Suprapubic skin (tissue), 4 donors: ENCODE measurements at places on chromosomes 7 and 10.

DNA sequence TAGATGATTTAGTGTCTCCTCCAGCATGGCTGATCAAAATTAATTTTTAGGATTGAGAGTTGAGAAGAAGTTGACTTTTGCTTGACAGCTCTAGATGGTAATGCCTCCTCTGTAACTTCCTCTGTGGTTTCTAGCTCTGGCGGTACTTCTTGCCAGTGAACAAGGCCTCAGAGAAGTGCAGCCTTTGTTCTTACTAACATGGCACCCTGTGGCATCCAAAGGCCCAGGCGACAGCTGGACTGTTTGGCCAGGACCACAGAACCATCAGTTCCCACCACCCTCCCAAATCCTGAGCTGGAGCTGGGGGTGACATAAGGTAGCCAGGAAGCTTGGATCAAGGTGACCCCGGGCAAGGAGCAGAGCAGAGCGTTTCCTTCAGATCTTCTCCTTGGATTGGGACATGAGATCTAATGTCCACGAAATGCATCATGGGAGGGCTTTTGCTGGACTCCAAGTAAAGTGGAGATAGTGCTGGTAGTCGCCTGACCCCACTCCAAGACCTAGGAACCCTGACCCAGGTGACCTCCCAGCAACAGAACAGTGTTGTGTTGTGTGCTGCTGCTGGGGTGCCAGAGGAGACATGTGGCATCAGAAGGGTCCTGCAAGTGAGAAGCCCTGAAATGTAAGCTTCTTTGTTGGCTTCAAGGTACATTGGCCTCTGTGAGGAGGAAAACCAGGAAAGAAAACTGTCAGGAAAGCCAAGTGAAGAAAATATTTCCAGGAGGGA, 41.8 kb downstream of the APBB1IP start:
- H3K4me3 ChIP-seq = no peak overlapping the region
- no peak for DNase-seq
- no peaks in the 10 kb centered on the region for H3K36me3 ChIP-seq
- H3K27ac ChIP-seq = no peak overlapping the region

DNA sequence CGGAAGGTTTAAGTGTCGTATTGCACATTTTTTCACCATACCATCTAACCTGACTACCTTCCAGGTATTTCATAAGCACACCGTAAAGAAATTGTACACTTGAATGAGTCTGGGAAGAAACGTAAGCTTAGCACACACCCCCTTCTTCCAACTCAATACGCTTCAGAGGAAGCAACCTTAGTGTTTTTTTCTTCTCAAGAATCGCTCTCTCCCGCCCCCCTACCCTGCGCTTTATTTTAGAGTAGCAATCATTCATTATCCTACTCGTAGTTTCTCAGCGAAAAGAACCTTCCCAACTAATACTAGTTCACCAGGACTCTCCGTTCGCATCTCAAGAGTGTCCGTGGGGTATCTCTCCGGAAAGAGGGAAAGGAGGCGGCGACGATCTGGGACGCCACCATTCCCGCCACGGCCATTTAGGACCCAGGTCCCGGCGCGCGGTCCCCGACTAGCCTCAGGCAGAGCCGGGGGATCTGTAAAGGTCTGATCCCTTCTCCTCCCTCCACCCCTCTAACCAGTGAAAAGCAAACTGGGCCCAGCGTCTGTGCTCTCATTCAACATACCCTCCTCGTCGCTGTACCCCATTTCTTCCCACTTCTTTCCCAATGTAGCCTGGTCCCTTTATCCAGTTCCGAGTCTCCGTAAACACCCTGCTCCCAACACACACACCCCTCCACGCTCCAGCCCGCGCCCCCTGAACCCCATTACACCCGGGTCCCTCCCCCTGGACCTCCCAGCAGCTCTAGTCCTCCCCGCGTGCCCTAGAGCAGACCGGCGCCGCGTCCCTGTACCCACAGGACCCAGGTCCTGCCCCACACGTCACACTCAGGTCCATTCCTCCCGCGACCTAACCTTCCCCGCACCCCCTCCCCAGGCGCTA, 16.0 kb downstream of the MYOZ1 start:
- peak; percentile 68 for DNase-seq
- H3K36me3 ChIP-seq = no peaks in the 10 kb centered on the region
- H3K4me1 ChIP-seq = peaks cover 17% of the 10 kb centered on the region
- H3K4me3 ChIP-seq = peak overlapping the region; percentile 95

- H3K4me1 ChIP-seq = no peaks in the 10 kb centered on the region
- H3K4me3 ChIP-seq = no peak overlapping the region
- no peak for DNase-seq
- H3K27ac ChIP-seq = no peak overlapping the region
Measured at GRCh38 chr10:93851169-93851568, 42.6 kb upstream of the SLC35G1 start.

GRCh38 chr10:98619446-98619845, 172.7 kb upstream of the HPS1 start:
- H3K27ac ChIP-seq = no peak overlapping the region
- no peak for DNase-seq
- H3K36me3 ChIP-seq = no peaks in the 10 kb centered on the region
- H3K4me1 ChIP-seq = no peaks in the 10 kb centered on the region
- no peak overlapping the region for H3K4me3 ChIP-seq

DNA sequence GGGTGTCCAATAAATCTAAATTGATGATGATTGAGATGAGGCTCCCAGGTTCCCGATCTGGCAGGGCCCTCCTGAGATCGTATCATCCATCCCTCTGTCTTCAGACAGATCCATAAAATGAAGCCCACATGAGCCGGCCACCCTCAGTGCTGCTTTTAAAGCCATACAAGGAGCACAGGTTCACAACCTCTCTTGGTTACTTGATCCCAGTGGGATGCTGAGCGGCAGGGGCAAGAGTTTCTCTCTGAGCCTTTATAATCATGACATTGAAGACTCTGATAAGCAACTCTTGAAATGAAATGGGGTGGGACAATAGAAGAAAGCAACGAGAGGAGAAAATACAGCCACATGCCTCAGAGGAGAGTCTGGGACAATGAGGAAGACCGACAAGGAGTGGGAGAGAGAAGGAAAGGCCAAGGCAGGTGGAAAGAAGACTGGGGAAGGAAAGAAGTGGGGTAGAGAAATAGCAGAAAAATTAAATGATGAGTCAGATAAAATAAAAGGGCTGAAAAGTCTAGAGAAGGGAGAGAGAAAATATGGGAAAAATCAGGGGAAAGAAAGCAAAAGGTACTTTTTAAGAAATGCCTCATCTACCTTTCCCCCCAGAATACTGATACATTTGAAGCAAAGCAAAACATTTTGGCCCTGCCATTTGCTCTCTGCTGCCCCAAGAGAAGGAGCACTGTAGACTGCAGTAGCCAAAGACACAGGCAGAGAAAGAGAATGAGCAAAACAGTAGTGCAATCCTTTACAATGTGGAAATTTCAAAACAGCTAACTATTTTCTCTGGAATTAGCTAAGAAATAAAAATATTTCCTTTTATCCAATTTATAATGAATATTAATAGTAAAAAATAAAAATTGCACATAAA, 14.6 kb downstream of the GBX1 start:
- no peak overlapping the region for H3K27ac ChIP-seq
- H3K4me1 ChIP-seq = peaks cover 7% of the 10 kb centered on the region
- H3K27me3 ChIP-seq = peaks cover 28% of the 10 kb centered on the region
- H3K36me3 ChIP-seq = no peaks in the 10 kb centered on the region
- no peak overlapping the region for H3K4me3 ChIP-seq

GRCh38 chr7:98242934-98243333, 9.1 kb downstream of the TECPR1 start:
- peaks cover 3% of the 10 kb centered on the region for H3K4me1 ChIP-seq
- DNase-seq = no peak
- no peak overlapping the region for H3K4me3 ChIP-seq
- H3K36me3 ChIP-seq = peaks cover 59% of the 10 kb centered on the region
- H3K27ac ChIP-seq = no peak overlapping the region

GRCh38 chr7:106735637-106736036, 74.7 kb upstream of the CCDC71L start:
- peaks cover 13% of the 10 kb centered on the region for H3K4me1 ChIP-seq
- no peak for DNase-seq
- H3K27me3 ChIP-seq = no peaks in the 10 kb centered on the region
- no peak overlapping the region for H3K27ac ChIP-seq
- no peaks in the 10 kb centered on the region for H3K36me3 ChIP-seq

DNA sequence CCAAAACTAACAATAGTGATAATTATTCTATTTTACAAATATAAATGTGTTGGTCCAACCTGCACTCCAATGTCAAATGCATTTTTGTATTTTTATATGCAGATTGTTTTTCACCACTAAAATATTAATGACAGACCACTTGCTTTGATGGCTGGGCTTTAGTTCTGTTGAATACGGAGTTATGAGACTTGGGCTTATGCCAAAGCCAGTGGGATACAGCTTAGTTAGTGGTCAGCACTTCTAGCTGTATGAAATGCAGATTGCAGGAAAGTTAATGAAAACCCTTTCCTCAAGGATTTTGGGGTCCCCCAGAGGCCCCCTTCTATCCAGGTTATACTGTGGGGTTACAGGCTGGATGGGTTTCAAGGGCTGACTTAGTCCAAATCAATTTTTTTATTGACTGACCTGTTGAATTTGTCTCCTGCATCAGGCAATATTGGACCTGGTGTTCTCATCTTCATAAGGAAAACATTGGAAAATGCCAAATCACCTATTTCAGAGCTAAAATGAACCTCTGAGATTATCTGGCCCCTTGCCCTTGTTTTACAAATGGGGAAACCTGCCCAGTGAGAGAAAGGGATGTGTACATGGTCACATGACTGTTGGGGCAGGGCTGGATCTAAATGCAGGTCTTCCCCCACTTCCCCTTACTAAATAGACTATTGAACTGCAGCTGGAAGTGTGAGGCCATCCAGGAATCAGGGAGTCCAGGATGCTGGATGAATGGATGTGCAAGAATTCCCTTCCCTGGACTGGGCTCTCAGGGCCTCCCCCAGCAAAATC, 1085.3 kb downstream of the KCNMA1 start:
- H3K36me3 ChIP-seq = no peaks in the 10 kb centered on the region
- no peak overlapping the region for H3K4me3 ChIP-seq
- DNase-seq = no peak
- H3K27me3 ChIP-seq = no peaks in the 10 kb centered on the region
- peak overlapping the region; percentile 1 for H3K27ac ChIP-seq

GRCh38 chr10:33334805-33335550, 511 bp upstream of the NRP1 start:
- DNase-seq = peak; percentile 86
- H3K27ac ChIP-seq = peak overlapping the region; percentile 89
- H3K4me1 ChIP-seq = peaks cover 52% of the 10 kb centered on the region
- peak overlapping the region; percentile 77 for H3K4me3 ChIP-seq
- H3K27me3 ChIP-seq = no peaks in the 10 kb centered on the region

DNA sequence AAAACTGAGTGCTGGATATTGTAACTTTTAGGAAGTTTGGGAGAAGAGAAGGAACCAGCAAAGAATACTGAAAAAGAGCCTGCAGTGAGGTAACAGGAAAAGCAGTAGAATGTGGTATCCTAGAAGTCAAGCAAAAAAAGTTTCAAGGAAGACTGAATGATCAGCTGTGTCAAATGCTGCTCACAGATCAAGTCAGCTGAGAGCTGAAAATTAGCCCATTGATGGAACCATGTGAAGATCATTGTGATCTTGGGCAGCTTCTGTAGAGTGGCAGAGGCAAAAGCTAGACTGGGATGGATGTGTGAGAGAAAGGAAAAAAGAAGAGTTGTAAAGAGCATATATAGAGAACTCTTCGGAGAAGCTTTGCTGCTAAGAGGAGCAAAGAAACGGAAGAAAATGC, 315.4 kb upstream of the BMPER start:
- no peak overlapping the region for H3K27ac ChIP-seq
- H3K4me1 ChIP-seq = peaks cover 2% of the 10 kb centered on the region
- DNase-seq = no peak
- no peaks in the 10 kb centered on the region for H3K36me3 ChIP-seq
- no peaks in the 10 kb centered on the region for H3K27me3 ChIP-seq

DNA sequence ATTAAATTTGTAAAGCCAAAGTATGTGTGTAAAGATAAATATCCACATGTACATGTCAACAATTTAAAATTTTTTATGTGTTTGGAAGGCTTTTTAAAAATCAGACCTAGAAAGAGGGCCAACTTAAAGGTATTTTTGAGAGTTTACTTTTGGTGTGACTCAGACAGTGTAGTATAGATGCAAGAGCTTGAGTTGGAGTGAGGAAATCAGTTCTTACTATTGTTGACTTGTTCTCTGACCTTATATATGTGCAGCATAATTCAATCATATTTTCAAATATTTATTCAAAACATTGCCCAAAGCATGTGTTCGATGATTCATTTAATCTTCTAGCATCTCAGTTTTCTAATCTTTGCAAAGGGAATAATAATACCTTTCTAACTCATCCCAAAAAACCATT, 243.7 kb upstream of the PRKCQ start:
- peaks cover 12% of the 10 kb centered on the region for H3K27me3 ChIP-seq
- H3K36me3 ChIP-seq = no peaks in the 10 kb centered on the region
- DNase-seq = no peak
- no peak overlapping the region for H3K27ac ChIP-seq

GRCh38 chr7:131525820-131526219, 30.6 kb downstream of the PODXL start:
- no peak overlapping the region for H3K4me3 ChIP-seq
- H3K27ac ChIP-seq = no peak overlapping the region
- no peaks in the 10 kb centered on the region for H3K36me3 ChIP-seq

GRCh38 chr7:128861957-128862570, 592 bp upstream of the ATP6V1F start:
- peaks cover 18% of the 10 kb centered on the region for H3K36me3 ChIP-seq
- H3K4me3 ChIP-seq = peak overlapping the region; percentile 64
- H3K27ac ChIP-seq = no peak overlapping the region
- H3K4me1 ChIP-seq = peaks cover 47% of the 10 kb centered on the region

- no peak overlapping the region for H3K27ac ChIP-seq
- H3K4me3 ChIP-seq = no peak overlapping the region
- H3K27me3 ChIP-seq = peaks cover 8% of the 10 kb centered on the region
- H3K4me1 ChIP-seq = peaks cover 11% of the 10 kb centered on the region
Measured at GRCh38 chr10:128130051-128130450, 3.8 kb upstream of the MKI67 start.

DNA sequence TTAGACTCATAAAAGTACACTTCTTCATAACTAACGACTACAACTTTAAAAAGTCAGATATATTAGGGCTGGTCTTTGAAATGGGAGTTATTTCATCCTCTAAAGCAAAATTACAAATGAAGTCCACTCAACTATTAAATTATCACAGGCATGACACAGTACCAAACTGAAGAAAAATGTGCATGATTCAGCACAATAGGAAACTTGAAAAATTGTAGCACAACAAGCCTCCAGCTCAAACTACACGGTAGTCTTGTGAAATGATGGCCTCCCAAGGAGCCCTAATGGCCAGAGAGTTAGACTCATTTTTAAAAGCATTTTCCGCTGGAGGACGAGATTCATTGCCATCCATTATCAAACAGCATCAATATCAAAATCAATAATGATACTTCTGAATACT, 76.4 kb downstream of the MAGI2 start:
- H3K4me1 ChIP-seq = no peaks in the 10 kb centered on the region
- H3K27ac ChIP-seq = no peak overlapping the region
- H3K4me3 ChIP-seq = no peak overlapping the region
- no peak for DNase-seq
- H3K36me3 ChIP-seq = no peaks in the 10 kb centered on the region
